CD4-positive, alpha-beta T cell (primary cell): ENCODE measurements at places on chromosomes 6 and 20.

DNA sequence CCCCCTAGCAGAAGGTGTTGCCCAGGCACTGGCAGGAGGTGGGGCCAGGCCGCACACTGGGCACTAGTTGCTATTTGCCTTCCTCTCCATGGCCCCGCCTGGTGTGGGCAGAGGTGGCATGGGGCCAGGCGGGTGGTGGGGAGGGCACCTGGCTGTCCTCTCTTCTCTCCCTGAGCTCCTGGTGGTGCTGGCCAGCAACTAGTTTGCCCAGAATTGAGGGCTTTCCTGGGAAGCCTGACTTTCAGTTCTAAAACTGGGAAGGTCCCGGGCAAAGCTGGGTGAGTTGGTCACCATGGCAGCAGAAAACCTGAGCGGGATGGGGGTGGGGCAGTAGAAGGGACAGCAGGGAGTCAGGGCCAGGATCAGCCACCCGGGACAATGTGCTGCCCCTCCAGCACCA lies 48.2 kb downstream of the RBM38 start:
- peaks cover 27% of the 10 kb centered on the region for H3K4me1 ChIP-seq
- H3K36me3 ChIP-seq, result no peaks in the 10 kb centered on the region
- H3K4me3 ChIP-seq, result no peak overlapping the region
- no peak overlapping the region for H3K27ac ChIP-seq
- H3K27me3 ChIP-seq, result no peaks in the 10 kb centered on the region

GRCh38 chr6:14035874-14036273 lies 81.7 kb upstream of the CD83 start:
- DNase-seq, result no peak
- H3K36me3 ChIP-seq, result no peaks in the 10 kb centered on the region
- no peak overlapping the region for H3K27ac ChIP-seq

DNA sequence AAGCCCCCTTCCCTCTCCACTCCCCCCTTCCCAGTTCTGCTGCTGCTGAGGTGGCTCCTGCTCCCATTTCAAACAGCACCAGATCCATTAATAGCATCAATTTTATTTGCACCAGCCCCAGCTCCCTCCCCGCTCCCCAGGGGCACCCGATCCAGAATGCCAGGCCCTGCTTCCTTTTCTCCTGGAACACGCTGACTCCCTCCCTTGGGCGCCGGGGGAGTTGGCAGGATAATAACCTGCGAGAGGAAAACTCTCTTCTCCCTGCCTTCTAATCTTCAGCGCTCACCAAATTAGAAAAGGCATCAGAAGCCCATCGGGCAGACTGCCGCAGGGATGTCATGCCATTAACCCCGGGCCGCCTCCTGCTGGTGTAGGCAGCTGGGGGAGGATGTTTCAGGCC lies 77.8 kb downstream of the NCR2 start:
- H3K36me3 ChIP-seq, result no peaks in the 10 kb centered on the region
- H3K4me3 ChIP-seq, result no peak overlapping the region
- H3K27me3 ChIP-seq, result peaks cover 28% of the 10 kb centered on the region
- peaks cover 4% of the 10 kb centered on the region for H3K4me1 ChIP-seq

DNA sequence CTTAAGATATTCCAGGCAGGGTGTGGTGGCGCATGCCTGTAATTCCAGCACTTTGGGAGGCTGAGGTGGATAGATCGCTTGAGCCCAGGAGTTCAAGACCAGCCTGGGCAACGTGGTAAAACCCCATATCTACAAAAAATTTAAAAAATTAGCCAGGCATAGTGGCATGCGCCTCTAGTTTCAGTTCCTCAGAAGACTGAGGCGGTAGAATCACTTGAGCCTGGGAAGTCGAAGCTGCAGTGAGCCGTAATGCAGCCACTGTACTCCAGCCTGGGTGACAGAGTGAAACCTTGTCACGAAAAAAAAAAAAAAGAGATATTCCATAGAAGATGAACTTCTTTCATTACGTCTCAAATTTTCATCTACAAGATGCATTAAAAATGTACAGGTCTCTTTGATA lies 46.7 kb upstream of the ISM1 start:
- no peaks in the 10 kb centered on the region for H3K27me3 ChIP-seq
- DNase-seq, result no peak
- no peak overlapping the region for H3K4me3 ChIP-seq
- H3K4me1 ChIP-seq, result no peaks in the 10 kb centered on the region
- H3K36me3 ChIP-seq, result no peaks in the 10 kb centered on the region
- no peak overlapping the region for H3K27ac ChIP-seq

DNA sequence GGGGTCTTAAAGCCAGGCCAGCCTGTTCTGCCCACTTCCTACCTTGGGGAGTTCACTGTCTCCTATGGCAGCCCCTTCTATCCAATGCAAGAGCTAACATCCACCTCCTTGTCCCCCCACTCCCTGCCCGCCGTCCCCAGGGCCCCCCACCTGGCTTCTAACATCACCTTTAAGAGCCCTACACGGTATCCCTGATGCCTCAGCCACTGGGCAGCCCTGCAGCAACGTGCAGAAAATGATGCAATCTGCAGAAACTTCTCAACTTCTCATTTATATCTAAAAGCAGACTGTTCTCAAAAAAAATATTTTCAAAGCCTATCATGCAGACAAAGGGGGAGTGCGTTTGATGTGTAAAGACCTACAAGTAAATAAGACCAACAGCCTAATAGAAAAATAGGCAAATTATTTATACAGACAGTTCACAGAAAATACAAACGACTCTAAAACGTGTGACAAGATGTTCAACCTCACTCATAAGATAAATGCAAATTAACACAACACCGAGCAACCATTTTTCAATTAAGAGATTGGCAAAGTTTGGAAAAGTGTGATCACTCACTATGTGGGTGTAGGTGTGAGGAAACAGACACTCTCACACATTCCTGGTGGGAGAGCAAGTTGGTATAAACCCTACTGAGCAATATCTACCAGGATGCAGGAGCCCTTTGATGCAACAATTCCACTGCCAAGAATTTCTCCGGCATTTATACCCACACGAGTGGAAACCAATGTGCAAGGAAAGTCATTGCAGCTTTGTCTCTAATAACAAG lies 15.1 kb upstream of the HCK start:
- peaks cover 7% of the 10 kb centered on the region for H3K4me1 ChIP-seq
- H3K27ac ChIP-seq, result no peak overlapping the region
- no peak for DNase-seq
- no peaks in the 10 kb centered on the region for H3K36me3 ChIP-seq

GRCh38 chr6:30721198-30722024 lies 1.3 kb downstream of the TUBB start:
- DNase-seq, result peak; percentile 93
- H3K4me1 ChIP-seq, result peaks cover 73% of the 10 kb centered on the region
- H3K27me3 ChIP-seq, result no peaks in the 10 kb centered on the region
- peak overlapping the region; percentile 73 for H3K4me3 ChIP-seq

GRCh38 chr6:164013480-164014208 lies 599.1 kb downstream of the QKI start:
- no peak overlapping the region for H3K4me3 ChIP-seq
- no peak overlapping the region for H3K27ac ChIP-seq
- H3K36me3 ChIP-seq, result no peaks in the 10 kb centered on the region
- DNase-seq, result no peak
- H3K4me1 ChIP-seq, result no peaks in the 10 kb centered on the region
- no peaks in the 10 kb centered on the region for H3K27me3 ChIP-seq

DNA sequence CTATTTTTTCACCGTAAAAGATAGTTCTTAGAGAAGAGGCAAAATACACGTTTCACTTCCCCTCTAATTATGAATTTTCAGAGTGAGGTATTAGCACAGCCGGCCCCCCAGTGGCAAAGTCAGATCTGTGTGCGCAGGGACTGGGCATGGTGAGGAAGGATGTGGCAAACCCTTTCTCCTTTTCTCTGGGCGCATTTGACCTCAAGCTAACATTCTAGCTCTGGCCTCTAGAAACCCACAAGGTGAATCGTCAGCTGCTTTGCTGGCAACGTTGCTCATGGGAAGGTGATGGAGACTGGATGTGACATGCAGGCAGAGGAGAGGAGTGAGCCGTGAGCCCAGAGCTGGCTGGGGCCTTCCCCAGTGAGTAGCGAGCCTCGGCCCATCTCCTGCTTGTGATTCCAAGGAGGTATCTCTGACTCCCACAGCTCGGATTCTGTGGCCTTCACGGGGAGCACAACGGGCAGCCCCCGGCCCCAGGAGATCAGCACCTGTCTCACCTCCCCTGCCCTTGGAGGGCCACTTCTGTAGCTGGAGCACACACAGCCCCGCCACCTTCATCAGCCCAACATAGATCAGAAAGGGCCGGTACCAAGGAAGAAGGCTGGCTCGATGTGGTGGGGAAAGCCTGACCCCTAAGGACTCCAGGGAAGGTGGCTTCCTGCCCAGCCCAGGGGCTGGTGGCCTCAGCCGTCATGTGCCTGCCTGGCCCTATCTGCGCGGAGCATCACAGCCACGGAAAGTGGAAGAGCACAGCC lies 152.8 kb downstream of the TAF4 start:
- DNase-seq, result no peak
- peaks cover 5% of the 10 kb centered on the region for H3K27me3 ChIP-seq
- no peaks in the 10 kb centered on the region for H3K4me1 ChIP-seq
- no peak overlapping the region for H3K27ac ChIP-seq

DNA sequence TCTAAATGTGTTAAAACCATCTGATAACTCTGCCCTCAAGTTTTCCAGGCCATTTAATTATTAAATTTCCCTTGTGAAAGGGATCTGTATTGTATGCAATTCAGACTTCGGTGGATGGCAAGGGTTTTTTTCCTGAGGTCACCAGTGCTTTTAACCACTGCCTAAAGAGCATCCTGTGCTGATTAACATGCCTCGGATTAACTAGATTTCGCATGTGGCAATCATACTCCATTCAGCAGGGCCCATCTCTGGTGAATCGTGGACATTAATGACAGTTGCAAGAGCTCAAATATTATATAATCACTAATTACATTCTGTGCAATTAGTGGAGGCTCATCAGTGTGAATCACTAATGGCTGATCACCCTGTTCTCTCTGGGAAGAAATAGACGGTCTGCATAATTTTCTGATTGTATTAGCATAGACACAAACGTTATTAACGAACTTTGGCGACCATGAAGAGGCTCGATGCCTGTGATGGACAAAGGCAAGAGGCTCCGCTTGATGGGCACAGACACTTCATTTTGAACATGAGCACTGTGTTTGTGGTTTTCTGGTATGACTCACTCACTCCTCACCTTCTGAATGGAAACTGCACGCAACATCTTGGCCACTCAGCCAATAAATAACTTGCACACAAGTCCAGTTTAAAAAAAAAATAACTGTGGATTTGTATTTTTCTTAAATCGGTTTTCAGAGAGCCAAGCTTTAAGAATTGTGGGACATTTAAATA lies 31.4 kb downstream of the LINC00237 start:
- H3K36me3 ChIP-seq, result no peaks in the 10 kb centered on the region
- peaks cover 8% of the 10 kb centered on the region for H3K27me3 ChIP-seq
